ENCODE measurements at places on chromosomes 7 and 10.

GRCh38 chr10:131795761-131796160 is 105.0 kb upstream of the PPP2R2D start:
- no peak for DNase-seq

- peak; percentile 78 for DNase-seq
Observed at GRCh38 chr10:55144001-55144400, 343.0 kb upstream of the PCDH15 start.

GRCh38 chr7:90739716-90740115 is 143.6 kb downstream of the CDK14 start:
- no peak for DNase-seq

DNA sequence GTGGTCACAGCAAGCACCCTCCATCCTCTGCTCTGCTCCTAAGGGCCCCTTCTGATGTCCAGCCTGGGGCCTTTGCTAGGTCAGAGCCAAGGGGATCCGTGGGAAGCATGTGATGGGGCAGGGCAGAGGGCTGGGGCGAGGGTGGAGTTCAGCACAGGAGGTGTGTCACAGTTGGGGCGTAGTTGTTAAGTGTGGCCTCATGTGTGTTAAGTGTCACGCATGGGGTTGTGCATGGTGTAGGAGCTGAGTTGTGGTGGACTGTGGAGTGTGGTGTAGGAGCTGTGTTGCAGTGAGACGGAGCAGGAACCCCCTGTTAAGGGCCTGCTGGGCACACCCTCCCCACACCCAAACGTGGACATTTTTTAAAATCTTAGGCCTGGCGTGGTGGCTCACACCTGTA is 248.0 kb downstream of the USP6NL start:
- no peak for DNase-seq

- DNase-seq = peak; percentile 5
Observed at GRCh38 chr7:149774237-149775175, 1.1 kb upstream of the ZNF467 start.

DNA sequence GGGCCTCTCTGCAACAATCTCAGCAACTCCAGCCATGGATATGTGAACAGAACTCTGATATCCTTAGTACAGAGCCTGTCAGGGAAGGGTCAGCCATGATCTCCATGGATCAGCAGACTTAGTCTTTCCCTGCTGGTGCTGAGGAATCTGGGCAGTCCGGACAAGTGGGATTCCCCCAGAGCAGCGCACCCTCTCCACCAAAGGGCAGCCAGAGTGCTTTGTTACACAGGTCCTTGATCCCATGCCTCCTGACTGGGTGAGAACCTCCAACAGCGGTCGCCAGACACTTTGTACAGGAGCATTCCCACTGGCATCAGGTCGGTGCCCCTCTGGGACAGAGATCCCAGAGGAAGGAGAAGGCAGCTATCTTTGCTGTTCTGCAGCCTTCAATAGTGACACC is 38.9 kb downstream of the TPK1 start:
- no peak for DNase-seq

DNA sequence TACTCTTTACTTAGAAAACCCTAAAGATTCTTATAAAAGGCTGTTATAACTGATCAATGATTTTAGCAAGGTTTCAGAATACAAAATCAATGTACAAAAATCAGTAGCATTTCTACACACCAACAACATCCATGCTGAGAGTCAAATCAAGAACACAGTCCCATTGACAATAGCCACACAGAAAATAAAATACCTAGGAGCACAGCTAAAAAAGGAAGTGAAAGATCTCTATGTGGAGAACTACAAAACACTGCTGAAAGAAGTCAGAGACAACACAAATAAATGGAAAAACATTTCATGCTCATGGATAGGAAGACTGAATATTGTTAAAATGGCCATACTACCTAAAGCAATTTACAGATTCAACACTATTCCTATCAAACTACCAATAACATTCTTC is 427.0 kb downstream of the KCNMA1 start:
- no peak for DNase-seq

DNA sequence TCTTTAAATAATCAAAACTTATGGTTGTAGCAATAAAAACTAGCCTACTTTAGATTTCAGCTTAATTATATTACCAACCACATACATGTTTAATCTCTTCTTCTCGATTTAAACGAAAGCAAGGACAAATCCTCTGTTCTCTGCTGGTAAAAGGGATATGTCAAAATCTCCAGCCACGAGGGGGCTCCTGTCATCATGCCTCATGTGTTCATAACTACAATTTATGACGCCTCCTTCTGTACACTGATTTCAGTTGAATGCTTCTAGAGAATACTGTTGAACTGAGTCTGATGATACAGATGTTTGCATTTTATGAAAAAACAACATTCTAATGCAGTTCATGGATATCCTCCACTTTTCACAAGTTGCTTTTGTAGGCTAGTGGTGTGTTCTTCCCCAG is 220.0 kb upstream of the DPP6 start:
- DNase-seq = no peak

GRCh38 chr10:129628823-129629222 is 161.8 kb downstream of the MGMT start:
- DNase-seq = no peak

DNA sequence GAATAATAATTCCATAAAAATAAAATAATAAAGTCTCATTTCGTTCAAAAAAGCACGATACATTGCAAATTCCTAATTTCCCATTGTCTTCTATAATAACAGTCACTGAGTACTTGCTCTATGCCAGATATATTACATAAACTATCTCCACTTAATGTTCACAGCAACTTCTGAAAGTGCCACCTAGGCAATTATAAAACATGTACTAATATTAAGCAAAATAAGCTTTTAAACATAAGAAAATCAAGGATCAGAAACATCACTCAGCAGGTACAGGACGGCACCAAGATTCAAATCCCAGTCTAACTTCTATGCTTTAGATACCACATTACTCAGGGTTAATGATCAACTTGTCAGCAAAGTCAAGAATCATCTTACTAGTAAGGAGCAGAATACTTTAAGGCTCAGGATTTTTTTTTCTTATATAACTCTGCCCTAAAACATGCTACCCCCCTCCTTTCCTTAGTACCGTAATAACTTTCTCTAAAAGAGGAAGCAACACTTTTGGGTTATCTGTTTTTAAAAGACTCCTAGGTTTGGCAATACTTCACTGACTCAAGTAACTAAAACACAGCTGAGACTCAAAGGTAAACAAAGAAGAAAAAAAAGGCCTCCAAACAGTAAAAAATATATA is 51.3 kb downstream of the USP6NL start:
- DNase-seq = no peak

DNA sequence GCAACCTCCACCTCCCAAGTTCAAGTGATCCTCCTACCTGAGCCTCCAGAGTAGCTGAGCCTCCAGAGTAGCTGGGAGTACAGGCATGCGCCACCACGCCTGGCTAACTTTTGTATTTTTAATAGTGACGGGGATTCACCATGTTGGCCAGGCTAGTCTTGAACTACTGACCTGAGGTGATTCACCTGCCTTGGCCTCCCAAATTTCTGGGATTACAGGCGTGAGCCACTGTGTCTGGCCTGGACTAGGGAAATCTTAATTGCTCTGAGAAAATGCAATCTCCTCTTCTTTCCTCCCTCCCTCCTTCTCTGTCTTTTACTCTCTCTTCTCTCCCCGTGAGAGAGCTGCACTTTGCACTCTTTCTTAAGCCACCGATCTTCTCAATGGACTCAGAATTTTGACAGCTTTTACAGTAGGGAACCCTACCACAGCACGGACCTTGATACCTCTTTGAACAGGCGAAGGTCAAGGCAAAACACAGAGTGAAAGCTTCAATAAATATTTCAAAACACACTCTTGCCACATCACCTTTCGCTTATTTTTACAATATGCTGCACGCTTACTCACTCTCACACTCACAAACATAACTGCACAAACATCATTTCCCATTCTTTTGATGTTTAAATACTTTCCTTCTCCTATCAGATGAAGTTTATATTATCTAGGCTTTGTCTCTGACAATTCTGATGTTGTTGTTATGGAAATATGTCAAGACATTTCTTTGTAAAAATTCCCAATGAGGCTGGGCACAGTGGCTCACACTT is 173.4 kb upstream of the NRP1 start:
- DNase-seq = no peak

GRCh38 chr7:105032553-105033214 is 18.7 kb downstream of the KMT2E start:
- no peak for DNase-seq

DNA sequence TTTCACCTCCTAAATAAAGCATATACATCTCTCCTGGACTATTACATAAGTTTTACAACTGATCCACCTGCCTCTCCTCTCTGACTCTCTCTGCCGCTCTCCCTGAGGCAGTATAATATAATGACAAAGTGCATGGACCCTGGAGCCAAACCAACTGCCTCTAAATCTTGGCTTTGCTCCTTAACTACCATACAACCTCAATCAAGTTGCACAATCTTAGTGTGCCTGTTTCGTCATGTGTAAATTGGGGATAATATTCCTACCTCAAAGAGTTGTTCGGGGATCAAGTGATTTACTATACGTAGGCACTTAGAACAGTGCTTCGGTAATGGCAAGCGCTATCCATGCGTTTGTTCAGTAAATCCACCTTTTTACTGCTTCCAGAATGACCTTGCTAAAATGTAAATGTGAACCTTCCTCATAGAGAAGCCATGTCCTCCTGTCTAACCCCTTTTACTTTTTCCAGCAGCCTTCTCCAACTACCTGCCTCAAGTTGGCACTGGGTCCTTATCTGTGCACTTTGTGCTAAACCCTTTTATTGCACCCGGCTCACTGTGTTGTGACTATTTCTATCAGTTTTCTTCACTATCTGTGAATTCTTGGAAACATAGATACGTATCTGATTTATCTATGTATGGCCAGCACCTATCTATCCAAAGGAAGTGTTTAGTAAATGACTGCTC is 30.6 kb upstream of the DLD start:
- DNase-seq = no peak

DNA sequence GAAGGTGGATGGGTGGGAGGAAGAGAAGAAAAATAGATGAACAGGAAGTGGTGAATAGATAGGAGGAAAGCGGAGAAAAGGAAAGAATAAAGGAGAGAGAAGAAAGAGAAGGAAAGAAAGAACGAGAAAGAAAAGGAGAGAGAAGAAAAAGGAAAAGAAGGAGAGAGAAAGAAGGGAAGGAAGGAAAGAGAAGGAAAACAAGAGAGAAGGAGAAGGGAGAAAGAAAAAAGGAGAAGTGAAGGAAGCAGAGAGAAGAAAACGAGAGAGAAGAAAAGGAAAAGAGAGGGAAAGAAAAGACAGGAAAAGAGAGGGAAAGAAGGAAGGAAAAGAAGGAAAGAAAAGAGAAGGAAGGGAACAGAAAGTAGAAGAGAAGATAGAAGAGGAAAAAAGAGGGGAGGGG is 211.8 kb downstream of the DIP2C start:
- no peak for DNase-seq

- DNase-seq = no peak
Observed at GRCh38 chr7:127884066-127884559, 147.1 kb downstream of the LRRC4 start.

GRCh38 chr10:58311026-58311425 is 23.8 kb upstream of the UBE2D1 start:
- DNase-seq = no peak

- DNase-seq = peak; percentile 21
Observed at GRCh38 chr7:143002106-143002505, 24.8 kb downstream of the OR9A2 start.

- DNase-seq = no peak
Observed at GRCh38 chr10:78895469-78895868, 173.3 kb upstream of the ZMIZ1 start.

- DNase-seq = no peak
Observed at GRCh38 chr7:150994838-150995510, 4.2 kb downstream of the NOS3 start.

- no peak for DNase-seq
Observed at GRCh38 chr7:28024786-28025334, 155.7 kb downstream of the JAZF1 start.

DNA sequence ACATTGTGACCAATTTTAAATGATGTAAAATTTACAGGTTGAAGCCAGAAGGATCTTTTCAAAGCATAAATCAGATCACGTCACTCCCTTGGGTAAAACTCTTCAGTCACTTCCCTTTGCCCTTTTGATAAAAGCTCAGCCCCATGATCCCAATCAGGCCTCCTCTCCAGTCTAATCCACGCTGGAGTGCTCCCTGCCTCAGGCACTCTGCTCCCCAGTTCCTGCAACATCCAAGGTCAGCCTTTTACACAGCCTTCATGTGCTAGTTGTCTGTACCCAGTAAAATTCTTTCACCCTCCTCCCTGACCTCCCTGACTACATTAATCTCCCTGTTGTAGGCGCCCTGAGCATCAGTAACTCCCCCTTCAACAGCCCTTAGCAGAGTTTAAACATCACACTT is 14.1 kb downstream of the ELMO1 start:
- DNase-seq = no peak

GRCh38 chr7:151796091-151796870 is 80.6 kb downstream of the PRKAG2 start:
- peak; percentile 67 for DNase-seq

DNA sequence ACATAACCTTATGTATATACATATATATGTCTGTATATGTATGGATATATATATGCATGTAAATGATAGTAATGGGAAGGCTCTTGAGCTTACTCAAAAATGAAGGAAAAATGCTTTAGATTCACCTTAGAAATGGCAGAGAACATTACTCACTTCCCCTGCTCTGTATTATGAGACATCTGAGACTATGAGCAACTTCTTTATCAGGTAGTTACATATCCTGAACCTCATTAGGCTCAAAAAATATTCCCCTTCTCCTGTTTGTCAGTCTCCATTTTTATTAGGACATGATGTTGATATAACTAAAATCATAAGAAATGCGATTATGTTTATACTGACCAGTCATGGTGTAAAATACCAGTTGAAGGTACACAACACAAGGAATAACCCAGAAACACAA is 800.1 kb upstream of the ZWINT start:
- no peak for DNase-seq

DNA sequence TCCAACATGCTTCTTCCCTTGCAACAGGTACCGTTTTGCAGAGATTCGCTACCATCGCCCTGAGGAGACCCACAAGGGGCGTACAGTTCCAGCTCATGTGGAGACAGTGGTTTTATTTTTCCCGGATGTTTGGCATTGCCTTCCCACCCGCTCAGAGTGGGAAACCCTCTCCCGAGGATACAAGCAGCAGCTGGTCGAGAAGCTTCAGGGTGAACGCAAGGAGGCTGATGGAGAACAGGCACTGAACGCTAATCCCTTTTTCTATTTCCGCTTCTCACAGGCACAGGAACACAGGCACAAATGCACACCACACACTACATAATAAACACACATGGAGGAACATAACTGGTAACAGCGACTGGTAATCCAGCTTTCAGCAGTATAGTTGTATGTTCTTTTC is 35.2 kb downstream of the CCAR1 start:
- DNase-seq = no peak

DNA sequence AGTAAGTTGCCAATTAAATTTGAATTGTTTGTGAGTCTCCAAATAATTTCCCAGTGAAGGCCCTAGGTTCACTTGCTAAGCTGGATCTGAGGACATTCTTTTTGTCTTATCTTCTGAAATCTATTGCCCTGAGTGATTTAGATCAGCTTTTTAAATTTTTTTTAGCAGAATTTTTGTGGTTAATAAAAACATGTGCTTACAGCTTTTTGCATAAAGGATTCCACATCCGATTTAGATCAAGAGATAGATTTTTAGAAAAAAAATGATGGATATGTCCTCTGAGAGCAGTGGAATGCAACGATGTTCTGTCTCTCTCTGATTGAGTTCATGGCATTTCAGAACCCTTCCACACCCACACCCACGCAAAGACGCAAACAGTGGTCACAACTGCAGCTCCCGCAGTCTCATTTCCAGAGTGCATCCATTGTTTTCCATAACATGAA is 358.8 kb downstream of the SUGCT start:
- DNase-seq = peak; percentile 60
